Activated CD4-positive, CD25-positive, alpha-beta regulatory T cell treated with anti-CD3 and anti-CD28 coated beads, Interleukin-2, amount 50 U/mL, for 72 hours (primary cell): ENCODE measurements at places on chromosomes 12 and 14.

- DNase-seq: no peak
These were observed 18.7 kb downstream of the CABP1 start for GRCh38 chr12:120659151-120659525.

DNA sequence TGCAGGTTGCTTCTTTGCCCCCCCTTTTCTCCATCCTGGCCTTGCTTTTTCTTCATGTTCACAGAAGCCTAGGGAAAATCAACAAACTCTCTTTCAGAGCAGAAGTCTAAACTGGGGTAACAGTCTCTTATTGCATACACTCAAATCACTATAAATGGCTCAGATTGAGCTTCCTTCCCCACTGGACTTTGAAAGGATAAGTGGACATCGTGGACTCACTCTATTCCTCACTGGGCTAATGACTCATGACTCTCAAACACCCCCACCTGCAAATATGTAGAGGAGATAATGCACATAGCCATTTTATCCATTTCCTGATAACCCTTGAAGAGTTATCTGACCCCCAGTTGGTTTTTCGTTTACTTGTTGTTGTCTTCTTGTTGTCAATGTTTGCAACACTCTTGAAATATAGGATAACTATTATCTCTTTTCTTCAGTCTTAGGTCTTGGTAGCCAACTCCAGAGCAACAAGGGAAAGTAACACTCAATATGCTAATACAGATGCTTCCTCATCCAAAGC is 221.3 kb downstream of the PIK3C2G start:
- DNase-seq: no peak

- DNase-seq: no peak
These were observed 37.9 kb downstream of the RHOF start for GRCh38 chr12:121755591-121755990.

- no peak for DNase-seq
These were observed 266.3 kb downstream of the AACS start for GRCh38 chr12:125331342-125332052.

- no peak for DNase-seq
These were observed 653.5 kb downstream of the FSCB start for GRCh38 chr14:43853541-43853940.

- no peak for DNase-seq
These were observed 843.9 kb upstream of the TMEM132C start for GRCh38 chr12:127422935-127423566.

DNA sequence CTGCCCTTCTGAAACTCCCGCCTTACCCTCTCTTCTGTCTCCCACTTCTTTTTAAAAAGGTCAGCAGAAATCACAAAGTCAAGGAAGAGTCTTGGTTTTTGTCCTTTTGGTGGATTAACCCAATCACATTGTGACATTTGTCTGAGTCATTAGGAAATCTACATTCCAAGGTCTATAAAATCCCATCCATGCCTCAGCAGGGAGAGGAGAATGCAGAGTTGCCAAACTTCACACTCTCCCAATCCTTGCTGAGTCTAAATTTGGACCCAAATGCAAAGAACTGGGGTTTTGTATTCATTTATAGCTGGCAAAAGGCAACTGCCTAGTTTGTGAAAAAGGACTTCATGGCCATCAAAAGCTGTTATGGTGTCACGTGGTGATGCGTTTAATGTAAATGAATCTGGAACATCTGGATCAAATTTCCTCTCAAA is 67.9 kb downstream of the TMEM30B start:
- no peak for DNase-seq

DNA sequence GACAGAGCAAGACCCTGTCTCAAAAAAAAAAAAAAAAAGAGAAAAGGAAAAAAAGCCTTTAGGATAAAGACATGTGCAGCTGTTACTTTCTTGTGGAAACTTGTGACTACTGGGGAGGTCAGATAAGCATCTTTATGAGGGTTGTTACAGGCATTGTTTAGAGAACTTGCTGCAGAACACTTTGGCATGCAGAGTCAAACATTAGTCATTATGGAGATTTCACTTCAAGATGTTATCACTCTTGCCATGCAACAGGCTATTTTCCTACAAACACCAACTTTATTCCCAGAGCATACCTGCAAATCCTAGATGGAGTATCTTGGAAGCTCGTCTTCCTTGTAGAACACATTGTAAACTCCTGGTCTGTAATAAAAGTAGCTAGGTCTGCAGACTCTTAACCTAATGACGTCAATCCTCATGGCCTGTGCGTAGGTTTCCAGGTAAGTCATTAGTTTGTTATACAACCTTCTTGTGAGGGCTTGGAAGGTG is 36.3 kb upstream of the WDR89 start:
- DNase-seq: no peak

GRCh38 chr14:59406454-59407245 is 58.5 kb downstream of the GPR135 start:
- DNase-seq: no peak

- DNase-seq: no peak
These were observed 627.4 kb downstream of the DIO2 start for GRCh38 chr14:79583738-79584408.

DNA sequence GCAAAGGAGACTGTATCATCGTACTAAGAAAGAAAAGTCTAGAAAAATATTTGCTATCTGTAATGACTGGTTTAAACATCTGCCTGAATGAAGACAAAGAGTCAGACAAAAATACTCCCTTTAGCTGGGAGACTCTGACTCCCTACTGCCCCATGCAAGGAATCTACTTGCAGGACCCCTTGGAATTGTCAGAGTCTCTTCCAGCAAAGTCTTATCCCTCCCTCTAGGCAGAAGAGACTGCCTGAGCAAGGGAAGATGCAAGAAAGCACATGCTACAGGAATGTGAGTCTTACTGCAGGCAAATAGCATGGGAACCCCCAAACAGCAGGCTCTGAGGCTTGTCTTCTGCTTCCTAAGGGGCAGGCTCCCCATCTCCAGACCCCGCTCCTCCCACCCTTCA is 154.0 kb downstream of the KCNA5 start:
- DNase-seq: no peak

- DNase-seq: no peak
These were observed 97.0 kb downstream of the ZFP36L1 start for GRCh38 chr14:68695856-68696255.

DNA sequence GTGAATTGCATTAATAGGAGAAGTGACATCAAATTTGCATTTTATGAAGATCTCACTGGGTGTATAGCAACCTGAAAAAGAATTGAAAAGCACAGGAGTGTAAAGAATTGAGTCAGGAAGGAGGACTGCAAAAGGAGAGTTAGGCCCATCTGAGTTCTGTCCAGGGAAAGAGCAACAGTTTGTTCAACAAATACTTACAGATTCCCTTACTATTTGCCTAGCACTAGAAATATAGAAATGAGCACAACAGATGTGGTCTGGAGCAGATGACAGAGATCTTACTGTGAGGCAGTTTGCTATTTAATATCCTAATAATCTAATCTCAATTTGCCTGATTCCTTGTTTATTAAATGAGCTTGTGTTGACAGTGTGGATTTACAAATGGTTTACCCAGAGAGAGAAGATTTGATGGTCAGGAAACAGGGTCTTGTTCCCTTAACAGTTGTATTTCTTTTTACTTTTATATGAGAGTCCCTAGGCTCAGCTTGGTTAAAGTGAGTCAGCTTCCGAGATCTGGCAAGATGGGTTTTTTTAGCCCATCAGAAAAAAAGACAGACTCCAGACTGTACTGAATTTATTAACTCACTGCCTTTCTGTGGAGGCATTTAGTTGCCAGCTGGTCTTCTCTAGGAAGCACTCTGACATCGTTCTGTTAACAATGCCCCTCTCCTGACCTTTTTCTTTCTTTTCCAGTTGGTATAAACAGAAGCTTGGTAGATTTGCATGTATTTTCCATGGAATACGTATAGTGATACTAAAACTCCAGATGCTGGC is 229.7 kb downstream of the TTC6 start:
- no peak for DNase-seq

DNA sequence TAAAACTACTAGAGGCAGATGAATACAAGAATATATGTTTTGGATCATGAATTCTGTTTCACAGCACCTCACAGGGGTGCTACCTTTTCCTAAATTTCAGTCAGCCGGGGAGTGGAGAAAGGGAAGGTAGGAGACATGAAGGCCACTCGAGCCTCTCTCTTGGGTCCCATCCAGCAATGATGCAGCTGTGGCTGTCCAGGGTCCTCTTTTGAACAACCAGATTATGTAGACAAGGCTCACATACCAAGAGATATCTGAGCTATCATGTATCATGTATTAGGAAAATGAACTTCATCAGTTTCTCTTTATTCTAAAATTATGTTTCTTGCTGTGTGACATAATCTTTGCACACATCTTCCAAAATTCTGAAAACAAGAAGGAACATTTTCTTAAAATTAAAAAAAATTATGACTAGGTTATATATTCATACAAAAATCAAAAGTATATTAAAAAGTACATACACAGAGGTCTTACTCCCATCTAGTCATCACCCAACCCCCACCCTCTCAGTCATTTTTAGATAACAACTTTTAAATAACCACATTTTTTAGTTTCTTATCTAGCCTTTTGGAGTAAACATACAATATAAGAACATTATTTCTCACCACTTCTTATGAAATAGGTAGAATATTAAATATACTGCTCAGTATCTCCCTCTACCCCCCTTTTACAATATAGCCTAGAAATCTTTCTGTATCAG is 88.7 kb downstream of the ACADS start:
- DNase-seq: no peak

GRCh38 chr12:89245090-89245489 is 107.2 kb downstream of the DUSP6 start:
- DNase-seq: no peak

GRCh38 chr14:59107819-59108218 is 80.6 kb upstream of the DAAM1 start:
- DNase-seq: no peak

GRCh38 chr12:119325813-119326212 is 8.7 kb upstream of the CCDC60 start:
- no peak for DNase-seq

GRCh38 chr14:92495027-92495426 is 18.6 kb upstream of the RIN3 start:
- no peak for DNase-seq
